HepG2 (cell line): ENCODE measurements at places on chromosomes 1 and 21.
A peak's percentile ranks its signal among the peaks of the same experiment; 100 is the strongest.

DNA sequence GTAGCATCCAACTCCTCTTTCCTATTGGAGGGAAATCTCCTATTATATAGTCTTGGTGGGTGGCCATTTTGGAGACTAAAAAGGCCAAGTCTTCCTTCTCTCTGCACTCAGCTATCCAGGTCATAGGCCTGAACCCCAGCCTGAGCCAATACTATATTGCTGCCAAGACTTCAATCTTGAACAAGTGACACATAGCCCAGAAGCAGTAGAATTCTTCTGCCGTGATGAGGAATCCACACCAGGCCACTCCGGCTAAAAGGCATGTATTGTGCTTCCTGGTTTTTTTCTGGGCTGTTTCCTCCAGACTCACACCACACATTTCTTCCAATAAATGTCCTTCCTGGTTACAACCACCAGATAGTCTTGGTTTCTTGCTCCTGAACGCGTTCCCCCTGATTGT is 43.0 kb downstream of the ATF3 start:
- DNase-seq: no peak
- H3K4me1 ChIP-seq: no peaks in the 10 kb centered on the region
- no peak overlapping the region for H3K4me3 ChIP-seq
- H3K36me3 ChIP-seq: no peaks in the 10 kb centered on the region
- H3K27me3 ChIP-seq: peaks cover 16% of the 10 kb centered on the region; the same call in 1 of the 3 replicates

GRCh38 chr1:65650682-65651081 is 142.0 kb upstream of the PDE4B start:
- no peaks in the 10 kb centered on the region for H3K36me3 ChIP-seq
- H3K4me3 ChIP-seq: no peak overlapping the region
- H3K27me3 ChIP-seq: no peaks in the 10 kb centered on the region
- no peaks in the 10 kb centered on the region for H3K4me1 ChIP-seq
- no peak overlapping the region for H3K27ac ChIP-seq
- no peak for DNase-seq

DNA sequence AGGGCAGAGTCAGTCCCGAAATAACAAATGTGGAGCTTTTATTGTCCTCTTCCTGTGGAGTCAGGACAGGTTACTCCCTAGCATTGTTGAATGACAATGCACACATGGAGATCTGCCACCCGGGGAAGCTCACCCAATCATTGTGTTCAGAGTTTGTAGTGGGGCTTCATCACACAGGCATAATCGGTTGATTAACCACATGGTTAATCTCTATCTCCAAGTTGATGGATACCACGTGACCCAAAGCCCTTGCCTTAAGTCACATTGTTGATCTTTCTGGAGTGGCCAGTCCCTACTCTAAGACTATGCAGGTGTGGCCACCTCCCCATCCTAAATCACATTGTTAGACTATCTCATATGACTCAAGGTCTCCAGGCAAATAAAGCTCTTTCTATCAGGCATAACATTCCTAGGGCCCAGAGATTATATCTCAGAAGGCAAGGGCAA is 2.6 kb upstream of the C1orf141 start:
- no peak overlapping the region for H3K27ac ChIP-seq
- H3K4me1 ChIP-seq: peaks cover 19% of the 10 kb centered on the region
- DNase-seq: no peak
- no peak overlapping the region for H3K4me3 ChIP-seq
- H3K36me3 ChIP-seq: no peaks in the 10 kb centered on the region

DNA sequence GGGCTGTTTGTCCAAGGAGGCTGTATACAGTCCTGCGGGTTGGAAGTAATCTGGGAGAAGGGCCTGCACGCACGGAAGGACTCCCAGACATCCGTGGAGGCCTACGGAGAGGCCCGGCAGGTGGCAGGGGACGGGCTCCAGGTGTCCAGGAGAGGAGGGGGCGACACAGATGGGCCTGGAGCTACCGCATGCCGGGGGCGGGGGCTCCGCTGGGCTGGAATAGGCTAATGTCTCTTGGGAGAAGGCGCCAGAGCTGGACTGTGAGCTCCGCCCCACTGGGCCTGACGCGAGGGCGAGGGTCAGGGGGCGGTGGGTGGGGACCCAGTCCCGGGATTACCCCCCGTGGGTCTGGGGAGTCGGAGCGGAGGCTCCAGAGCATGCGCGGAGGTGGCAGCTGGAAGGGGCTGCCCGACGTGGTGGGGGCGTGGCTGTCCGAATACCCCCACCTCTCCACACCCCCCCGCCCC is 659 bp downstream of the AGO1 start:
- peak overlapping the region; percentile 95 for H3K4me3 ChIP-seq
- H3K27ac ChIP-seq: peak overlapping the region; percentile 59
- H3K4me1 ChIP-seq: peaks cover 55% of the 10 kb centered on the region
- peaks cover 5% of the 10 kb centered on the region; the same call in 1 of the 3 replicates for H3K36me3 ChIP-seq
- peak; percentile 23 for DNase-seq
